NCI-H1436 treated with DMSO at 0.1 percent for 48 hours (cell line): ENCODE measurements at places on chromosomes 4 and X.

- DNase-seq: no peak
Observed at GRCh38 chrX:48533165-48533564, 6.3 kb upstream of the TBC1D25 start.

DNA sequence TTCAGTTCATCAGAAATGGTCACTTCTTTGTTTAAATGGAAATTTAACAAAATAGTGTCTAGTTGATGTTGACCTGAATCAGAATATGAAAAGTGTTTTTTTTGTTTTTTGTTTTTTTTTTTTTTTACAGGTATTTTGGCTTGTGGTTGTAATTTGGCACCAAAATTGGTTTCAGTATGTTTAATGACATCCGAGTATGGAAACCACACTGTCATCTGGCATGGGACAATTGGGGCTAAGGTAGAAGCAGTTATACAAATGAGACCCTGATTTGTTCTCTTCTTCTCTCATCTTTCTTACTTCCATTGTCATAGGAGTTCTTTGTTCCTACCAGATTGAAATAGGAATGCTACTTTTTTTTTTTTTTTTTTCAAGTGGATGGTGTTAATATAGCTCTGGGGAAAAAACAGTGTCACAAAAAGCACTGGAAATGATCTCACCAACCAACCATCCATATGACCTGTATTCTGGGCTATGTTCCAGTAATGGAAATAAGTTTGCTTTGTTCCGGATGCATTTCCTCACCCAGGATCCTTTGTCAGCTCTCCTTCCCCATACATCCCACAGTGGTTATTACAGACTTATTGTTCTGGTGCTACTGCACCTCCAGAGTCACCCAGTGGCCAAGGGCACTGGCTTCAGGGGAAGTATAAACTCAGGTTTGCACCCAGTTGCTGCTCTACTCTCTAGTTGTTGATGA, 95.8 kb downstream of the ATXN3L start:
- DNase-seq: no peak

DNA sequence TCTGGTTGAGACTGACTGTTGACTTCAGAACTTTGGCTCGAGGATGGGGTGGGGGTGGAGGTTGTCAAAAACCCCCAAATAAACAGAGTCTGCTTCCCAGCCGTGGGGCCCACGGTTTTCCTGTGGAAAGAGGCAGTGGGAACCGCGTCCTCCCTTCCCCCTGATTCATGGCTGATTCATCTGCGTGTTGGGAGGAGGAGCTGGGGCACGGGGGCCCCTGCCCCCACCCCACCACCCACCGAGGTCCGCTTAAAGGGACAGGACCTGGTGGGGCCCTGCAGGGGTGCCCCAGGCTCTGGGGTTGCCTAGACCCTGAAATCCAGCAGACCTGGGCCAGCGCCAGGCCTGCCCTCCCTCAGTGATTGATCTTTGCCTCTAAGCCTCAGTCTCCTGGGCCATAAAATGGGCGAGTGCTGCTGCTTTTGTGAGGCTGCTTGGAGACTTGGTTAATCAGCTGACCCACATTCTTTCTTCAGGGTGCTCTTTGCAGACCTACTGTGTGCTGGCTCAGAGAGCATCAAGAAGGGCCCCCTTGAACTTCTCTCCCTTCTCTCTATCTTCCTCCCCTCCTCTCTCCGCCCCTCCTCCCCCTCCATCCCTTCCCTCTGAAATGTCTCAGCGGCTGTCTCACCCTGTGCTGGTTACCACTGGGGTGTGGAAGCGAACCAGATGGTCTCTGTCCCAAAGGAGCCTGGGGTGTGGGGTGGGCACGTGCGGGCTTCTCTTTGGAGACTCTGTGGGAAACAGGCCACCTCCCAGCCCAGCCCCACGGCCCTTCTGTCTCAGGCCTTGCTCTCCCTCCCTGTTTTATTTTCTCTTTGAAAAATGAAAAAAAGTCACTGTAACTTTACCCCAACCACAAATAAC, 9.1 kb downstream of the HTRA3 start:
- no peak for DNase-seq

- DNase-seq: peak; percentile 20
Observed at GRCh38 chr4:140609548-140610425, 41.0 kb upstream of the UCP1 start.

GRCh38 chr4:162104459-162105124, 59.2 kb downstream of the FSTL5 start:
- DNase-seq: no peak

- no peak for DNase-seq
Observed at GRCh38 chr4:121248747-121249146, 84.6 kb upstream of the TNIP3 start.

DNA sequence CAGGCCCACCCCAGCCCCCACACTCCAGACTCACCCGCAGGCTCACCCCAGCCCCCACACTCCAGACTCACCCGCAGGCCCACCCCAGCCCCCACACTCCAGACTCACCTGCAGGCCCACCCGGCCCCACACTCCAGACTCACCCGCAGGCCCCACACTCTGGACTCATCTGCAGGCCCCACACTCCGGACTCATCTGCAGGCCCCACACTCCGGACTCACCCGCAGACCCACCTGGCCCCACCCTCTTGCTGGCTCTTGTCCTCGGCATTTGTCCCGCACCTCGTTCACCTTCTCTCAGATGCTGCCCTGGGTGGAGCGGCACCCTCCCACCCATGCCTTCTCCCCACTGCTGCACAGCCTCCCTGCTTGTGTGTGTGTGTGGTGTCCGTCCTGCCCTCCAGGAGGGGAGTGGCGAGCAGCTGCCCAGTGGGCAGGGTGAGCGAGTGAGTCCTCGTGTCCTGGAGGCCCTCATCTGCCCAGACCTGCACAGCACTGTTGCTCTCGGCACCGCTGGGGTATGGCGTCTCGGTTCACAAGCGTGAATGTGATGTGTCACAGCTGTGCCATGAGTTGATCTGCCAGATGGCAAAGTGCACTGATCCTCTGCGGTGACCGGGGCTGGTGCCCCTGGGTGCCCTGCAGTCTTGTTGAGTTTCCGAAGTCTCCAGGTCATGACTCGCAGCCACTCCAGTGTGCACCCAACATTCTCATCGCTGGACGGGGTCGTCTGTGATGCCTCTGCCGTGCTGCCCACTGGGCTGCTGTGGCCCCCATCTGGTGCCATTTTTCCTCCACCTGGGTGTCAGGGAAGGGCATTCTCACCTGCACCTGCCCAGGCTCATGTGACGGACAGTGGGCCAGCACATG, 27.7 kb downstream of the MAEA start:
- DNase-seq: no peak

- no peak for DNase-seq
Observed at GRCh38 chr4:13007802-13008470, 476.2 kb downstream of the RAB28 start.

GRCh38 chrX:1883772-1884171, 268.9 kb downstream of the ASMT start:
- DNase-seq: no peak

DNA sequence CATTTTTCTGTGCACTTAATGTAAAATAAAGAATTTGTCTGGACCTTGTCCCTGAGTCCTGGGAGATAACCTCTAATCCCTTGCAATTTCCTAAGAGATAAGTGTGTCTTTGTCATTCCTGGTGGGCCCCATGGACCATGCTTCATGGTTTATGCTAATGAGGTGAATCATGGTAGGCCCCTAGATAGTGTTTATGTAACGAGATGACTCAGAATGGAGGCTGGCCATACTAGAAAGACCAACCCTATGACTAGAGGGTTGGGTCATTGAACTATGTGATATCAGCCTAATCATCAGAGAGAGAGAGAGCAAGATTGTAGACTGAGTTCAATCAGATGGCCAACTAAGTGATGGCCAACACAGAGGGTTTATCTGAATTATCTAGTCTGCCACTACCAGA, 64.2 kb upstream of the NHSL2 start:
- DNase-seq: no peak

DNA sequence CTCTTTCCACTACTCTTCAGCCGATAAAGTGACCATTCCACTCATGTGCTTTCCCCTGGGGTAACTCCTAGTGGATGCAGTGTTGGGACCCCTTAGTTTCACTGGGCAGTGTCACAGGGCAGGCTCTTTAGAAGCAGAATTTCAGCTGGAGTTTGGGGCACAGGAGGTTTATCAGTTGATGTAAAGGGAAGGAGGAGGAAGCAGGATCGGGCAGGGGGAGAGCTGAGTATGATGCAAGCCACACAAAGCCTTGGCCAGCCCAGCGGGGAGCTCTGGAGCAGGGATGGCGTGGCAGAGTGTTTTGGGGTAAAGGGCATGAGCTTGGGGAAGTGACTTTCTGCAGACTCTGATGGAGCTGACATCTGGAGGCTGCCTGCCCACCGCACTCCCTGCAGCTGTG, 19.3 kb downstream of the WDR13 start:
- DNase-seq: no peak

DNA sequence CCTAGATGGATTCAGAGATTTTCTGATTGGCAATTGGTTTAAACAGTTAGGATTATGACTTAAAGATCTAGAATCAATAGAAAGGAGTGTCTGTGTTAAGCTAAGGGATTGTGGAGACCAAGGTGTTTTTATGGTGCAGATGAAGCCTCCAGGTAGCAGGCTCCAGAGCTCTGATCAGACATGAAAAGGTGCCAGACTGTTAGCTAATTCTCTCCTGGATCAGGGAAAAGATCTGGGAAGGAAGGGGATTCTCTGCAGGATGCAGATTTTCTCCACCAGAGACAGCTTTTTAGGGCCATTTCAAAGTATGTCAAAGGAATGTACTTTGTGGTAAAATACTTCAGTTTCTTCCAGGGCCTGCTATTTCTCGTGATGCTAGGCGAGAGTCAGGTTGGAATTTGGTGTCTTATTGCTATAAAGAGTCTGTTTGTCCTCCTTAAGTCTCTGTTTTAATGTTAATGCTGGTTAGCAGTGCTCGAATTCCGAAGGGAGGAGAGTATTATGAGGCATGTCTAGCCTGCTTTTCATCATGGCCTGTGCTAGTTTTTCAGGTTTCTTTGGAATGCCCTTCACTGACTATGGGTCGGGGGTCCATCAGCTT, 12.0 kb upstream of the GPR78 start:
- no peak for DNase-seq
